ENCODE measurements at places on chromosomes 12 and 14.
A peak's percentile ranks its signal among the peaks of the same experiment; 100 is the strongest.

DNA sequence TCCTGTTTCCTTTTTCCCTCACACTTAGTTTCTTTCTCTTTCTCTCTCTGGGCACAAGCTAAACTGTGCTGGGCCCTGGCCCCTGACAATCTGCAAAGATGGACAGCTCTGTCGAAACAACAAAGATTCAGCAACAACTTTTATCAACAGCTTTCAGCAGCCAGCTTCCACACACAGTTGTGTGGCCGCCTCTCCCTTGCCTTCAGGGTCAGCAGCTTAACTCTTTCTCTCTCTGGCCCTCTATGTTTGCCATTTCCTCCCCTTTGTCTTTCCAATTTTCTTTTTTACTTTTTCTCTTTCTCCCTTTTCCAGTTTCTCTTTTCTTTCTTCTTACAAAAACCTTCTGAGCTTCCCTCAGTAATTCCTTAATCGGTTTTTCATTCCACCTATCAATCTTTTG, 43.3 kb downstream of the IQSEC3 start:
- no peaks in the 10 kb centered on the region for H3K4me1 ChIP-seq
- DNase-seq, result no peak
- H3K27ac ChIP-seq, result no peak overlapping the region
- peaks cover 12% of the 10 kb centered on the region for H3K27me3 ChIP-seq
- H3K4me3 ChIP-seq, result no peak overlapping the region

DNA sequence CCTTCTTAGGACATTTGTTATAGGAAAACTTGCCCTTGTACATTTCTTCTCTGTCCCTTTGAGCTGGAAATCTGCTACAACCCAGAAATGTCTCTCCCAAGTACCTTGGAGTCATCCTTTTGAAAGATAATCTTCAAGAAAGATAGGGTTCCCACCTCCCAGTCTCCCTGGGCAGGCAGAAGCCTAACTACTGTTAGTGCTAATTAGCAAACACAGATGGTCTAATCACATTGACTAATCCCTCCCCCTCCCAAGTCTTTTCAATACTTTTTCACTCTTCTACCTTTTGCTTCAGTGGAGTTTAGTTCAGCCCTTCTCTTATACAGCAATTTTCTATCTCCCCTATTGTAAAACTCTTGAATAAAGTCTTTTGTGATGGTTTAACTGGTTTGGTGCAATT, 129.8 kb upstream of the PPFIA2 start:
- no peak for DNase-seq
- no peaks in the 10 kb centered on the region for H3K36me3 ChIP-seq
- no peaks in the 10 kb centered on the region for H3K27me3 ChIP-seq
- H3K4me1 ChIP-seq, result no peaks in the 10 kb centered on the region
- no peak overlapping the region for H3K4me3 ChIP-seq

DNA sequence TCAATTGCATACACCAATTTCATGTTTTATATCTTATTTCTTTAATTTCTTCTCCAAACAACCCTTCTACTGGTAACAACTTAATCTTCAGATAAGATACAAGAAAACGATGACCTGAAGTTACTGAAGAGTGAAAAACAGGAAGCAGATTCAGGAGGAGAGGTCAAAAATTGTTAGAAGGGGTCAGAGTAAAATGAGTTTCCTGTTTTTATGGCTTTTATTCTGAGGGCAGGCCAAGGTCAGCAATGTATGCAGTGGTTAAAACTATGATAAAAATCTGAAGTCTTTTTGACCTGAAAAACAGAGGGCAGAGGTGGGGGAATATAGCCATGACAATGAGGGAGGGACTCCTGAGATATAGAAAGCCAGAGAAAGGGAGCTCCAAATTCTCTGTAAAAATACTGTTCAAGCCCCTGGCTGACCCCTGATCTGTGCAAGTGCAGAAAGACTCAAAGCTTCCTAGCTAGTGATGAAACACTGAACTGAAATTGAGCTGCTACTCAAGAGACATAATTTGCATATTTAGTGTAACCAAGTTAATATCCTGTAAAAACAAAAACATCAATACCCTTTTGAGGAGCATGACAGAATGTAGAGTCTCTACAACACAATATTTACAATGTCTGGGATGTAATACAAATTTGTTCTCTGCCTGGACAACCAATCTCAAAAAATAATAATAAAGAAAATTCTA, 514.3 kb upstream of the SEL1L start:
- H3K27me3 ChIP-seq, result no peaks in the 10 kb centered on the region
- no peak overlapping the region for H3K27ac ChIP-seq
- no peaks in the 10 kb centered on the region for H3K36me3 ChIP-seq
- H3K4me1 ChIP-seq, result no peaks in the 10 kb centered on the region

DNA sequence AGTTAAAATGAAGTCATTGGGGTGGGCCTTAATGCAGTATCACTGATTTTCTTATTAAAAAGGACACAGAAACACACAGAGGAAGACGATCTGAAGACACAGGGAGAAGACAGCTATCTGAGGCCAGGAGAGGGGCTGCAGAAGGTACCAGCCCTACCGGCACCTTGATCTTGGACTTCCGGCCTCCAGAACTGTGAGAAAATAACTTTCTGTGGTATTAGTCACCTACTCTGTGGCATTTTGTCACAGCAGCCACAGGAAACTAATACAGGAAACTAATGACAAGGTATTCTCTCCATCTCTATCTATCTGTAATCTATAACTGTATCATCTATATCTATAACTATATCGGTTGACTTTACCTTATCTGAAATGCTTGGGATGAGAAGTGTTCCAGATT, 1149.5 kb downstream of the BCL11B start:
- no peaks in the 10 kb centered on the region for H3K27me3 ChIP-seq
- H3K4me1 ChIP-seq, result no peaks in the 10 kb centered on the region
- DNase-seq, result no peak
- no peak overlapping the region for H3K27ac ChIP-seq

GRCh38 chr14:63902375-63902976, 49.7 kb downstream of the SYNE2 start:
- H3K36me3 ChIP-seq, result no peaks in the 10 kb centered on the region
- no peak for DNase-seq
- no peak overlapping the region for H3K27ac ChIP-seq
- no peak overlapping the region for H3K4me3 ChIP-seq

GRCh38 chr14:57362361-57362760, 28.0 kb upstream of the NAA30 start:
- H3K36me3 ChIP-seq, result no peaks in the 10 kb centered on the region
- H3K27me3 ChIP-seq, result no peaks in the 10 kb centered on the region
- no peak for DNase-seq
- no peak overlapping the region for H3K27ac ChIP-seq
- H3K4me1 ChIP-seq, result no peaks in the 10 kb centered on the region
- no peak overlapping the region for H3K4me3 ChIP-seq

DNA sequence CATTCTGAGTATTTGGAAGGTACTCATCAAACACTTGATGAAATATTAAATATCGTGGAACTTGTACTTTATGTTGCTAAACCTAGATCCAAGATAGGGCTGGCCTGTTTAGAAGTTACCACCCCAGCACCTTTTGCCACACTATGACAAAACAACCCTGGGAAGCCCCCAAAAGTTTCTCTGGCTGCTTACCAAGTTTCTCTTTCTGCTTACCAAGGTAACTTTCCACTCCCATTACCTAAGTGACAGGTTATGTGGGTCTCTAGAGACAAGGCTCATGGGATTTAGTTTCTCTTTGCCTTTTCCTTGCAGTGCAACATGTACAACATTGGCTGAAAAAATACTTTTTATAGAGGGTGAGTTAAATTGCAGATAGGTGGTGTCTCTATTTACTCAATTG, 28.9 kb upstream of the PPM1A start:
- no peak overlapping the region for H3K4me3 ChIP-seq
- DNase-seq, result no peak
- no peaks in the 10 kb centered on the region for H3K27me3 ChIP-seq
- H3K4me1 ChIP-seq, result no peaks in the 10 kb centered on the region

GRCh38 chr14:105854600-105855245, 328.3 kb downstream of the TMEM121 start:
- H3K36me3 ChIP-seq, result no peaks in the 10 kb centered on the region
- no peaks in the 10 kb centered on the region for H3K4me1 ChIP-seq
- H3K4me3 ChIP-seq, result no peak overlapping the region
- H3K27ac ChIP-seq, result no peak overlapping the region
- H3K27me3 ChIP-seq, result no peaks in the 10 kb centered on the region
- DNase-seq, result no peak

GRCh38 chr12:57940052-57940914, 1.1 kb upstream of the ATP23 start:
- peaks cover 8% of the 10 kb centered on the region for H3K4me1 ChIP-seq
- peak overlapping the region; percentile 93 for H3K27ac ChIP-seq
- H3K27me3 ChIP-seq, result no peaks in the 10 kb centered on the region
- no peak for DNase-seq
- H3K4me3 ChIP-seq, result no peak overlapping the region

DNA sequence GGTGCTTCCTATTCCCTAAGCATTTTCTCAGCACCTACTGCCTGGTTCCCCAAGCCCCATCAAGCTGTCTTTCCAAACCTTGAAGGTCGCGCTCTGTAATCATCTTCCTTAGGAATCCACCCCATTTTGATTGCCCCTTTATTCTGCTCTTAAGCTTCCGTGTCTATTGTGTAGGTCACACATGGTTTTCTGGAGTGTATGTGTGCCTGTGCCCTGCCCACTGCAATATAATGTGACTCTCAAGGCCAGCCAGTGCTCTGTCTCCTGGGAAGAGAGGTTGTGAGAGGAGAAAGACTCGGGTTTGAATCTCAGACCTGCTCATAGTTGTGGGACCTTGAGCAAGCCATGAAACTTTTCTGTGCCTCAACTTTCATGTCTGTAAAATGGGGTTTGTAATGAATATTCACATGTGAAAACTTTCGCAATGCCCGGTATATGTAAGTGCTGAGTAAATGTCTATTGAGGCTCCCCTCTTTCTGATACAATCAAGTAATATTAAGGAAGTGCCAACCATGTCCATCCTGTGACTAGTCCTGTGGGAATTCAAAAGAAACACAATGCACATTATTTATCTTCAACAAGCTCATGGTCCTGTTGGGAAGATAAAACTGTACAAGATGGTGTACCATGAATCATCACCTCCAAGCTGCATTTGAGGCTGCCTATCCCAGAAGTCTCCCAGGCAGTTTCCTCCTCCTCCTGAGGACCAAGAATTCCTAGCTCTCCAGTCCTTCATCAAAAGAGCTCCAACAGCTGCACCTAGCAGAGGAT, 774 bp upstream of the KRT75 start:
- no peaks in the 10 kb centered on the region for H3K4me1 ChIP-seq
- no peak overlapping the region for H3K27ac ChIP-seq
- H3K36me3 ChIP-seq, result no peaks in the 10 kb centered on the region
- peaks cover 8% of the 10 kb centered on the region for H3K27me3 ChIP-seq

- H3K4me3 ChIP-seq, result no peak overlapping the region
- H3K4me1 ChIP-seq, result peaks cover 22% of the 10 kb centered on the region
- no peaks in the 10 kb centered on the region for H3K36me3 ChIP-seq
- no peaks in the 10 kb centered on the region for H3K27me3 ChIP-seq
Observed at GRCh38 chr14:44895716-44896115, 66.0 kb downstream of the KLHL28 start.

DNA sequence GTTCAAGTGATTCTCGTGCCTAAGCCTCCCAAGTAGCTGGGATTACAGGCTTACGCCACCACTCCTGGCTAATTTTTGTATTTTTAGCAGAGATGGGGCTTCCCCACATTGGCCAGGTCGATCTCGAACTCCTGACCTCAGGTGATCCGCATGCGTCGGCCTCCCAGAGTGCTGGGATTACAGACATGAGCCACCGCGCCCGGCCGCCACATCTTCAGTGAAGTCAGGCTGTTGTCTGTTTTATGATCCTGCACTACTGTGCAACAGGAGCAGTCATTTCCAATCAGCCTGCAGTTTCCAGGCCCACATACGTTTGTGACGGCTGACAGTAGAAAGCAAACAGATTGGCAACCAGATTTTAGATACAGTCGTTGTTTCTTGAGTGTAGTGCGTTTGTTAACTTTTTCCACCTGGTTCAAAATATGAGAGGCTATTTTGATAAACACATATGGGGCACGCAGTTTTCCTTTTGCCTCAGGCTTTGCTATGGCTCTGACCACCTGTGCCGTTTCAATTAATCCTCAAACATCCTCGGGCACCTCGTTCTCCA, 74.8 kb downstream of the LGMN start:
- H3K27me3 ChIP-seq, result no peaks in the 10 kb centered on the region
- H3K4me3 ChIP-seq, result no peak overlapping the region
- no peaks in the 10 kb centered on the region for H3K36me3 ChIP-seq
- H3K4me1 ChIP-seq, result no peaks in the 10 kb centered on the region

DNA sequence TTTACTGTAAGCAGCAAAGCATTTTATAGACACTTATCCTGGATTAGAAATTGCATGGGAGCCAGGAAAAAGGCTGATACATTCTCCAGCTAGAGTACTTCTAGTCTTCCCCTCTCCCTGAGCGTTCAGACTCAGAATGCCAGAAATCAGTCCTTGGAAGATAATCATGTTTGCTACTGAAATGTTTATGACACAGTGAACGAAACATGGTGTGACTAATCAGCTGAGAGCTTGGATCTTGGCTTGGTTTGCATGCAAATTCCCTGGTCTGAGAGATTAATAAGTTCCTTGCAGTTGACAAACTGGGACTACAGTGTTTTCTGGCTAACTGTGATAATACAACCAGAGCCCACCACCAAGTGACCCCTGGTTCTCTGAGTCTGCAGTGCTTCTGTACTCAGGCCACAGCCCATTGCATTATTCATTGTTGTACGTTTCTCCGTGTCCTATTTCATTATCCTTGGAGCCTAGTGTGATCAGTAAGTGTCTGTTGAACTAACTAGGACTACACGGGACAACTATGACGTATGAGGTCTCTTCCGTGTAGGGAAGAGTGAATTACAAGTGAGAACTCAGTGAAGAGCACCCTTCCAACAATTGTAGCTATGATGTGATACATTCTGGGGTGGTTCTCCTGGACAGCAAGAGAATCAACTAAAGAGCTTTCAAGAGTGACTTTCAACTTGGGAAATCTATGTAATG, 34.6 kb upstream of the EVL start:
- no peak for DNase-seq
- no peaks in the 10 kb centered on the region for H3K27me3 ChIP-seq
- H3K4me3 ChIP-seq, result no peak overlapping the region
- no peak overlapping the region for H3K27ac ChIP-seq

- no peak overlapping the region for H3K27ac ChIP-seq
- no peak overlapping the region for H3K4me3 ChIP-seq
- H3K36me3 ChIP-seq, result no peaks in the 10 kb centered on the region
- no peaks in the 10 kb centered on the region for H3K4me1 ChIP-seq
- DNase-seq, result no peak
- no peaks in the 10 kb centered on the region for H3K27me3 ChIP-seq
Observed at GRCh38 chr14:65070471-65070976, 31.8 kb downstream of the MAX start.

GRCh38 chr14:64725879-64726584, 21.8 kb downstream of the PLEKHG3 start:
- DNase-seq, result no peak
- no peak overlapping the region for H3K4me3 ChIP-seq
- H3K27ac ChIP-seq, result peak overlapping the region; percentile 93
- H3K36me3 ChIP-seq, result no peaks in the 10 kb centered on the region
